ENCODE measurements at places on chromosomes 5 and 9.

GRCh38 chr5:122936088-122936487 is 90.7 kb downstream of the SNX24 start:
- no peak for DNase-seq

DNA sequence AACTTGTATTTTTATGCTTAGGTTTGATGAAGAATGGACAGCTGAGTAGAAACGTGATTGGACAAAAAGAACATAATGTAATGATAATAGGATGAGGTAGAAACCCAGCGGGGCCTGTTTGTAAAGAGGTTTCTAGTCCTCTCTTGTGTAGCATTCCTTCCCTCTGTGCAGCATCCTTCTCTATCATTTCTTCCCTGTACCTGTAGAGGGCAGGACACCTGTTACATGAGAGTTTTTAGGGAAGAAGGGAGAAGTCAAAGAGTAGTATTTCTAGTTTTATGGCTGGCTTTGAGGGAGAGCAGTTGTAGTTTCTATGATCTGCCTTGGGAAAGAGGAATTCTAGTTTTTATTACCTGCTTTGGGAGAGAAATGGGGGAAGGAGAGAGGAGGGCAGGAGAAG is 162.1 kb upstream of the FST start:
- DNase-seq: no peak

GRCh38 chr5:76565009-76565408 is 58.2 kb downstream of the F2RL2 start:
- no peak for DNase-seq

GRCh38 chr5:168553377-168554130 is 24.4 kb downstream of the FBLL1 start:
- DNase-seq: peak; percentile 26

- no peak for DNase-seq
Measured at GRCh38 chr5:172104801-172105701, 83.0 kb downstream of the STK10 start.

- no peak for DNase-seq
Measured at GRCh38 chr5:163815240-163815791, 309.9 kb downstream of the MAT2B start.

GRCh38 chr9:129291041-129291501 is 113.0 kb upstream of the IER5L start:
- no peak for DNase-seq

DNA sequence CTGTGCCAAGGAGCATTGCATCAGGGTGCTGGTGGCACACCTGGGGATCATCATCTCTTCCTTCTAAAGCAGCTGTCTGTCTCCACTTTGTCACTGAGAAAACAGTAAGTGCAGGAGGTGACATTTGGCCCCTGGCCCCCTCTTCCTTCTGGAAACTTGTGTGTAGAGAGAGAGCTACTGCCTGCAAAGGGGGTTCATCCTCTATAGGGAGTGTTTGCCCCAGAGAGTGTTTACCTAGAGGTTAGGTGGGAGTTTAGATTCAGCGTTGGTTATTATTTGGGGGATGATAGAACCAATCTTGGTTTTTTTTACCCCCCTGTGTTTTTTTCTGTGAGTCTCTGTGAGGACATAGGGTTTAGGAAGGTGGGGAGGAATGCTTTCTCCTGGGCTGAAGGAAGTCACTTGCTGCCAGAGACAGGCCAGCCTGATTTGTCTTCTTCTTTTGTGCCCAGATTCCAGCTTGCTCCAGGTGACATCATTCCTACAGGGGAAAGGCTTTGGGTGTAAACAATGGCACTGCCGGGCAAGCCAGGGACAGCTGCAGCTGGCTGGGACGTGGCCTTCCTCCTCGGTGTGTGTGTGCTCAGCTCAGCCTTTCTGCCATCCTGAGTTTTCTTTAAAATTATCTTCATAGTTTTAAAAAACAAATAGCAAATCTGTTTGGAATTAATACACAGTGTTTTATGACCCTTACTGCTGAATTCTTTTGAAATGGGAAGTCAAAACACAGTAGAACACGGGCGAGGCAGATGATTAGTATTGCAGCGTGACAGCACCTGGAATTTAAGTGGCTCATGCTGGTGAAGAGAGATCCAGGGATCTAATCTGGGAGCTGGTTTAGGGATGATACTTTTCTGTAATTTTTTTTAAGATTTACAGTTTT is 24.5 kb downstream of the PRRC2B start:
- DNase-seq: no peak

GRCh38 chr5:42689391-42689790 is 67.2 kb upstream of the CCDC152 start:
- no peak for DNase-seq

All from fibroblast of mammary gland (primary cell).